ENCODE measurements at places on chromosomes 16 and 17.

DNA sequence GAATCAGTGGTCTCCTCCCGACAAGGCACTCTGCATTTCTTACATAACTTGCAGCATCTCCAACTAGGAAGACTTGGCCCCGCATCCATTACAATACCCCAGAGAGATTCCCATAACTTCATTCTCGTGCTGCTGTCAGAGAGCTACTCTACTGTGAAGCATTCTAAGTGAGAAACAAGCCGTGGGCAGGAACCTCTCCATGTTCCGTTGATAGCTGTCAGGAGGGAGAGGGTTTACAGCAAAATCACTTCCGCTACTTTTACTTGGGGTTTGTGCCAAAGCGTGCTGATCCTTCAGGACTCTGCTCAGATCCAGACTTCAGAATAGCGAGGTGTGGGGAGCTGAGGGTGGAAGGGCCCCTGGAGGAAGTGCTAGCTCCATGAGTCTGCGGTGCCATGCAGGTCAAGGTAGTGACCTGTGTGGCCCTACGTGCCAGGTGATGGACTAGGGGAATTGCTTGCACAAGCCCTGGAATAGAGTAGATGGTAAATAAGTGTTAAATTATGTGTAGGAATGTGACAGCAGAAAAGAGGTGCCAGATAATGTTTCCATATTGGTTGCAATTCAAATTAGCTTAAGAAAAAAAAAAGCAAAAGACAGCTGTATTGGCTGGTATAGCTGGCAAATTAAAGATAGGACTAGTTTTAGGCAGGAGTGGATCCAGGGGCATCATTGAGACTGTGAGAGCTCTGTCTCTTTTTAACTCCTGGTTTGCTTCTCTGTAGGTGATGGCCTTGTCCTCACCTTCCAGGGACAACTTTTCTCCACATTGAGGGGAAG, 358.5 kb upstream of the ERCC4 start:
- DNase-seq = no peak

GRCh38 chr17:59845595-59846393, 46.9 kb downstream of the TUBD1 start:
- peak; percentile 26 for DNase-seq

- no peak for DNase-seq
Measured at GRCh38 chr16:2384426-2384825, 43.9 kb upstream of the ABCA3 start.

- no peak for DNase-seq
Measured at GRCh38 chr17:17041018-17041521, 1.2 kb upstream of the MPRIP start.

- DNase-seq = peak; percentile 18
Measured at GRCh38 chr17:50283246-50283645, 9.0 kb downstream of the TMEM92 start.

Measured in stimulated activated naive CD4-positive, alpha-beta T cell treated with Interleukin-2 at 50 U/mL for 16 hours (primary cell).